ENCODE measurements at places on chromosomes 3 and 15. TPM values are rescaled to one million over a fixed set of nuclear protein-coding genes. Genes with fewer than 3 reads are reported as not detected.

- DNase-seq, result peak; percentile 55
Measured at GRCh38 chr3:194206320-194206719, 70.4 kb downstream of the HES1 start.

DNA sequence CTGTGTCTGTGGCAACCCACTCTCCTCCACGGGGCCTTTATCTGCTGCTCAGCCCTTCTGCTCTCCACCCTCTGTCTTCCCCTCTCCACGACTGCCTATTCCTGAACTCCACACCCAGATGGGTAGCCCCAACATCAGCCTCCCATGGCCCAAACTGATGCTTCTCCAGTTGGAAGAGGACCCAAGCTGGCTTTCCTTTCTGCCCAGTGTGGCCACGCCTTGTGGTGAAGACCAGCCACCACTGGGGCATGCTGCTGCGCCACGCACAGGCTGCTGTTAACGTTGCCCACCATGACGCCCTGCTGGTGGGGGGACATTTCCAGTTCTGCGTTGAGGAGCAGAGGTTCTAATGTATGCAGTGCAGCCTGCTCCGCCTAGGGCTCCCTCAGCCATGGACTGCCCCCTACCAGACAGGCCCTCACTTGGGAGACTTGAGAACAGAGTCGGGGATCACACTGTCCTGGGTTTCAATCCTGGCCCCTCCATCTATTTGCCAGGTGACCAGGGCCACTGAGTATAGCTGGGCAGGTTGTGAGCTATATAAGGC, 26.9 kb downstream of the CFAP100 start:
- DNase-seq, result no peak

GRCh38 chr3:152317956-152318355, 49.2 kb downstream of the MBNL1 start:
- no peak for DNase-seq

GRCh38 chr15:59260090-59260489, 53.4 kb downstream of the LDHAL6B start:
- DNase-seq, result no peak

DNA sequence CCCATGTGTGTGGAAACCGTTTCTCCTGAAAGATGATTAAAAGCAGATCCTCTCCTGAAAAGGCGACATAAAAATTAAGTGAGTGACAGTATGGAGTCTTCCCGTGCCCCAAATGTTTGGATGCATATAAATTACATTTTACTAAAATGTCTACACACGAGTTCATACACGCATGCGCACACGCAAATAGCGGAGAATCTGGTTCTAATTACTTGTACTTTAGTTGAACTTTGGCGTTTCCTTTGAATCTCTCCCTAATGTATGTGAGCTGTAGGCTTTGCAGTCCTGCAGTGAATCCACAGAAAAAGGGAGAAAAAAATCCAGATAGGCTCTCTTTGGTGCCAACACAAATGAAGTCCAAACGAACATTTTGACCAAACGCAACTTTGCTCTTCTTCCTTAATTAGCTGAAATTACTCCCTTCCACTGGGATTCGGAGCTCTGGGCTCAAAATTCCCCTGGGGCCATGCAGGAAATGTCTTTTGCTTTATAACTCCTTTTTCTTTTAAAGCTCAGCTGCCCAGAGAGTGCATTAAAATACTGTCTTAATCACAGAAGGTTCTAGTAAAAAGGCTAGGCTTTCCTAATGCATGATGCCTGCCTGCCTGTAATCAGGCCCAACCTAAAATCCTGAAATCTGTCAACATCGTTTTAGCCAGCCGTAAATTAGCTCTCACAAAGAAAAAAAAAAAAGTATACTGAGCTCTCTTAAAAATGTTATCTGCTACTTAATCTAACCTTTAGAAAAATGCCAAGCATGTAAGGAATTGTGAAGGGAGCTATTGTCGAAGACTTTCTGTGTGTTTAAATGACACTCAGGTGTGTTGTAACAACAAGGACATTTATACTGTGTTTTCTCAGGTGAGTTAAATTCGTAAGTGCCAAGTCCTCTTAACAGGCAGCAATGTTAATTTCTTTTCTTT, 26.2 kb downstream of the RARB start:
- DNase-seq, result peak; percentile 39

DNA sequence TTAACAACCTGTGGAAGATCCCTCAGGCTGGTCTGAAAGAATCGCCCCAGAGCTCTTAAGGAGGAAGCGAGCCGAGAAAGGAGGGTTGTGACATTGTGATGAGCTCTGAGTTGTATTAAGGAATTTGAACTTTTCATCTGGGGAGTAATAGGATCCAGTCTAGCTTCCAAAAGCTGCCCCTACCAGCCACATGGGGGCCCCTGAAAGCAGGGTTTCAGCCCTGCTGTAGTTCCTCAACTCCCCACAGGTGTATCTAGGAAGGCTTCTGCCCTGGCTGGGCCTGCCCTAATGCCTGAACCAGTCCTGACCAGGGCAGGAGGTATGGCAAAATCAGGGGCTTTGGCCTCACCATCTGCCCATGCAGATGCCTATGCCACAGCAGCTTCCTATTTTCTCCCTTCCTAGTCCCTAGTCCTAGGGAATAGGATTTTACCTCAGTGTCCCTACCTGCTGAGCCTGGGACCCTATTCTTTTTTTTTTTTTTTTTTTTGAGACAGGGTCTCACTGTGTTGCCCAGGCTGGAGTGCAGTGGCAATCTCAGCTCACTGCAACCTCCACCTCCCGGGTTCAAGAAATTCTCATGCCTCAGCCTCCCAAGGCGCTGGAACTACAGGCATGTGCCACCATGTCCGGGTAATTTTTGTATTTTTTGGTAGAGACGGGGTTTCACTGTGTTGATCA, 5.0 kb upstream of the AP3S2 start:
- DNase-seq, result peak; percentile 62

DNA sequence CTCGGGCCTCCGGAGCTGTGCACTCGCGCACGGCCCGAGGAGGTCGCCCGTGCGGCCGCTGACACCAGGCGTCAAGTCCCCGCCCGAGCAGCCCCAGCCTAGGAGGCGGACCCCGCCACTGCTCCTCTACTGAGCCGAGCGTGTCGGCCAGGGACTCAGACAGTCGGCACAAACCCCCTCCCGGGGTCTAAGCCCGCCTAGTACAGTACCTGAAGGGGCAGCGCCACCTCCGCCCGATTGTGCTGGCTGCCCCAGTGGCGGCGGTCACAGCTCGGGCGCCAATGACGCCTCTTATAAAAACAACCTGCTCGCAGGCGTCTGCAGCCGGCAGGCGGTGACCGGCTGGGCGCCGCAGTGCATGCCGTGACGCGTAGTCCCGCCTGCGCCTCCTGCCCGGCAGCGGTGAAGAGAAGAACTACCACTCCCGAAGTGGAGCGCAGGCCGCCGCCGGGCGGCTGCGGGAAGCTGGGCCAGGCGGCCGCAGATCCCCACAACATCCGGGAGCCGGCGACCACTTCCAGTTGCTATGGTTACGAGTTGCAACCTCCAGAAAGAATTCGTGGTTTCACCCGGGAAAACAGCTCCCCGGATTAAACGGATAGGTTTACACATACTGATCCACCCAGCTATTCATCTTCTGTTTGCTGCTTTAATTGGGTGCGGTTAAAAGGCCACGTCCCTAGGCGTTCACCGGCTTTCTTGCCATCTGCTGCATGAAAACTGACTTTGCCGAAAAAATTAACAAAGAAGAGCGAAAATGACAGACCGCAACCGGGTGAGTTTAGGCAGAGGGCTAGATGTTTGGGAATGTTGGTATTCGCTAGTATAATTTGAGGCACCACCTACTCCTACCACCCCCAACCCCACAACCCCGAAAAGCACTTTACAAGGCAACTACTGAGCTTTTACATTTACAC, at the start of the genes CCPG1 and PIERCE2:
Gene CCPG1, minus strand, starts transcription at position 348 of the 917 bp plus-strand sequence. CDS start 18,935 bp downstream, outside the sequence.
Gene PIERCE2, plus strand, starts transcription at position 484 of the 917 bp plus-strand sequence. Its CDS starts 274 bp downstream, at position 758.
- peak; percentile 97 for DNase-seq

DNA sequence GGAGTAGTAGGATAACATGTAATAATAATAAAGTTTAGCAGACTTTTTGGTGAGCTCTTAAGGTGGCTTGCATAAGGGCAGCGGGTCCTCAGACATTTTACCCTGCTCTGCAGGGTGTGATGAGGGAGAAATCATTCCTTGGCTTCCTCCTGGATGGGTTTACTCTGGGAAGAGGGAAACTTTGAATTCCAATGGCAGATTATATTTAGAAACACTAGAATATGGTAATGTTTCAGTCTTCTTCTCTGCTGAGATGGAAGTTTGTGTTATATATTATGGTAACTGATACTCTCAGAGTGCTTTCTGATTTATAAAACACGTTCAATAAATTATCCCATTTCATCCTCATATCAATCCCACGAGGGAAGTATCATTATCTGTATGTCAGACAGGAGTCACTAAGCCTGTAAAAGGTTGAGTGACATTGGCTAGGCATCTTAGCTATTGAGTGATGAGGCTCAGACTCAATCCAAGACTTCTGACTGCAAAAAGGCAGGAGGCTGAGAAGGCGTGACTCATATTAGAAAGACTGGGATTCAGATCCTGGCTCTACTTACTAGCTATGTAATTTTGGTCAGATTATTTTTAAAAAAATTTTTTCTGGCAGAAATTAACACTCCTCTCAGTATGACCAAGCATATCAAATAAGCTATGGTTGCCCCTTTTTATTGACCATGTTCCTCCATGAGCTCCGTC, 19.3 kb downstream of the PDIA5 start:
- no peak for DNase-seq

DNA sequence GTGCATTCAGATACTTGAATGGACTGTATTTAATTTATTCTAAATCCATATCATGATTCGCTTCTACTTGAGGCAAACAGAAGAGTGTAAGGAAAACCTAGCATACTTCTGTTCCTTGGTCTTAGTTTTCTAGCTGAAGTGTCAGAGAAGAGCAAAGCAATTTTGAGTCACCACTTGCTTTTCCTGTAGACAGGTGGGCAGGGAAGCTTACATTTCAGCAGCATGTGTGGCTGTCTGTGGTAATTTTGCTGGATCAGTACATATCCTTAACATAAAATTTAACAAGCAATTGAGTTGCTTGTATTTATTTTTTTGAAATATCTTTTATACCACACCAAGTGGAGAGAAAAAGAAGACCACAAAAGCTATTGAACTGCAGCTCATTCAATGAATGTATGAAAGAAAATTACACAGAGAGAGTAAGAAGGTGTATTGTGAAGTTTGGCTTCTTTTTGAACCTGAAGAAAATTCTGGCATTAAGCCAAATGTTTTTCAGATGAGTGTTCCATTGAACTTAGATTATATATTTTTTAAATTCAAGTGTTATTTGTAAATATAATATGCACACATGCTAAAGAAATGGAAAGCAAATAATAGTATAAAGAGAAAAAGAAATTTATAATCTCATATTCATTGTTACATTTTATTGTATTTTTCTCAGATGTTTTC, 747.6 kb downstream of the NAALADL2 start:
- no peak for DNase-seq

DNA sequence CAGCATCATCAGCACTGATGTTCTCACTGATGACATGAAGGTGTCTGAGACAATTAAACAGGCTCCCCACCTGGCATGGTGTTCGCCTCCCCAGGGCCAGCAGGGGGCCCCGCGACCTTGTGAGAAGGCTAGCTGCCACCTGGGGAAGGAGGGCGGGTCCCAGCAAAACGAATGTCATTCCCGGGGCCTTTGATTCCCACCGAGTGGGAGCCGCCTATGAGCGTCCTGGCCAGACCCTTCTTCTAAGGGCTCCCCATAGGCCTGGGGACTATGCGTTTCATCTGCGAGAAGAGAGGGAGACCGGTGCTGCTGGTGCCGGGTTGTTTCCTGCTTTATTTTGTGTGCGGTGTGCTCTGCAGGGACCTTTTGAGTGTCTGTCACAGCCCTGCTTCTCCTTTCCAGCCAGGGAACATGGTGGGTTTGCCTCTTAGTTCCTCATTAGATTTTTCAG, 20.5 kb upstream of the MINDY4B start:
- peak; percentile 75 for DNase-seq

GRCh38 chr3:182092662-182093262, 381.0 kb downstream of the SOX2 start:
- no peak for DNase-seq

DNA sequence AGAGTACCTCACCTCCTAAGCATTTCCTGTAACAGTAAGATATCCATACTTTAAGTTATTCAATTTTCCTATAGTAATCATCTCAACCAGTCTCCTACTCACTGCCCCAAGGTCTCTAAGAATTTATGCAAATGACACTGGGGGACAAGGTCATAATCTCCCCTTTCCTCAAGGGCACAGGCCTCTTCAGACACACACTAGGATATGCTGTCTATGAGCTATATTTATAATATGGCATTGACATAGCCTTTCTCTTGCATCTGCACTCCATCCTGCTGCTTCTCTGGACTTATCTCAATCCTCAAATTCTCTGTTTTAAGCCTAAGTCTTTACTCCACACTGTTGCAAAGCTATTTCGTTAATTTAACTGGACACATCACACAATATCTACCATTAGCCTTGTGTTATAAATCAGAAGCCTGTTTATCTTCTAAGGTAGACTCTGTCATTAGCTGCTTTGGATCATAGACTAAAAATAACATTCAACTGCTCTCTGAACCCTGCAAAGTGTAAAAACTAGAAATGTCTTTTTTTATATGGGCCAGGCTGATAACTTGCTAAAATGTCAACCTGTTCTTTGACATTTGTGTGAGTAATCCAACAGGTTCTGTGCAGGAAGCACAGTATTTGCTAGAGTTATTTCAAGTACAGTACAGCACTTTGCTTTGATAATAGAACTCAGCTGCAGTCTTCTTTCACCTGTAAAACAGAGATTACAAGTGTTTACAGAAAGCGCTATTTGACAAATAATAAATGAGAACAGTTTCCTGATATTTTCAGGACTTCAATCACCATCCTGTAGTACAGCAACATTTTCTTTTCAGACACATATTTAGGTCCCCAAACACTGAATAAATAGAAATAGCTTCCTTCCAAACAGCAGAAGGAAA, 17.8 kb upstream of the SEC62 start:
- DNase-seq, result no peak

DNA sequence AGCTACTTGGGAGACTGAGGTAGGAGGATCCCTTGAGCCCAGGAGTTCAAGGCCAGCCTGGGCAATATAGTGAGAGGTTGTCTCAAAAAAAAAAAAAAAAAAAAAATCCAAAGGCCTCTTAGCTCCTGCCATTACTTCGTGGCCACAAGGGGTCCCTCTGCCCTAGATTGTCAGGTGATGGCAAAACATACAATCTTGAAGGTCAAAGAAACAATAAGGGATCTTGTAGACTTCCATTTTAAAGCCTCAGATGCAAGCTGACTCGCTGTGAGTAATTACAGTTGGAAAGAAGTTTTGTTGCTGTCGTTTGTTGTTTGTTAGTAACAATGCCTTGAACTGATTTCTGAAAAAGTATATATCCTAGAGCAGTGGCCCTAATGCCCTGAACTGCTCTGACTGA, 55.9 kb upstream of the PLCL2 start:
- no peak for DNase-seq

GRCh38 chr3:169362301-169362700, 301.2 kb downstream of the MECOM start:
- no peak for DNase-seq

Gene SCN11A
- total RNA-seq, result 0.25 TPM

Gene ANKRD63
- total RNA-seq, result not detected

Gene ESYT3
- total RNA-seq, result 5.3 TPM

All from kidney (tissue), 22 donors.